Activated gamma-delta T cell treated with Interleukin-2 at 50 U/mL for 16 hours (primary cell): ENCODE measurements at places on chromosomes 2 and 18.

- no peak for DNase-seq
Measured at GRCh38 chr2:62857139-62857931, 151.8 kb downstream of the EHBP1 start.

DNA sequence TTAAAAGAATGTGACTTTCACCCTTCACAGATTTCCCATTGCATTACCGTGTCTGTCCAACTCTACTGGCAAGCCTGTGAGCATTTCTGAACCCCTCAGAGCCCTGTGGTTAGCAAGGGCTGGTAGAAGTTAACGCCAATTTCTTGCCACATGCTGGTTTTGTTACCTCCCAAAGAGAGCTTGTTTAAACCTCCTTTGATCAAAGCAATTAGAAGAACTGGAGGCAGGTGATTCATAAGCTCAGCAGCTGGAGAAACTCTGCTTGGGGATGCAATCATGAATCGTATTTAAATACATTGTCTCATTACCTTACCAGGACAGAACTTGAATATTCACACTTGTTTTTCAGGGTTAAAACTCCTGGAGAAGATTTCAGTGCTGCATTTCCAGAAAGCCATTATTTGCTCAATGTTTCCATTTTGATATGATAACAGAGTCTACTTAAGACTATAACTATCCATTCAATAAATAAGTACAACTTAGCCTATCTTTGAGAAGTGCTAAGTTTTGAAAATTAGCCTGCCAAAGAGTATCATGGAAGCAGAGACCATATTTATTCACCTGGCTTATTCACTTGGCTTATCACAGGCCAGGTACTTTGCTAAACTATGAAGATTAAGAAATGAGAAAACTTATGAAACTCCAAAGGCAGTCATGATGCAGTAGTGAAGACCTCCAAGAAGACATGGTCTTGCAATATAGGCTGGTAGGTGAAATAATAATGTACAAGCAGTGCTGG is 292.8 kb downstream of the INSIG2 start:
- DNase-seq = no peak

DNA sequence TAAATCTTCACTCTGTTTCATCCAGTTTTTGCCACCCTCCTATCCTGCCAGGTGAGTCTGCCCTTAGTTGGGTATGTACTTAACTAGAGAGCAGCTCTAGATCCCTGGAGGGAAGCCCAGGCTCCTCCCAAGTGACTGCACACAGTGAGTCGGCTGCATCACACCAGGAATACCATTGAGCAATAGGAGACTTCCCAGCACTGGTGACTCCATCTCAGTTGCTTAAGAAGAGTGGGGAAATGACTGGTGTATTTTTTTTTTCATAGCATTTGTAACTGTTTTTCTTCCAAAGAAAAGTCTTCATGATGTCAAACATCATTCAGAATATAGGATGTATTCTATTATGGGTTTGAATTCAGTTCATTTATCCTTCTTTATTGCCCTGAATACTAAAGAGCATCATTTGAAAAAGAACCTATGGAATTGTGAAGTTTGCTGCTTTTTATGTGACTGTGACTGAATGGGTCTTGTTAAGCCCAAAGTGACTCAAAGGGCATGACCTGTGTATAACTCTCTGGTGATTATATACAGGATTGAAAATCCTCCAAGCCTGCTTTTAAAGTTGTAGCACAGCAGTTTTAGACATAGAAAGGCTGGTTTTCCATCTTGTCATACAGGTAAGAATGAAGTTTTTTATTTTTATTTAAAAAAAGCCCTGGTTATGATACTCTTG is 84.3 kb downstream of the MAP3K20 start:
- DNase-seq = no peak

GRCh38 chr2:1736997-1737480 is 7.3 kb downstream of the PXDN start:
- DNase-seq = no peak

DNA sequence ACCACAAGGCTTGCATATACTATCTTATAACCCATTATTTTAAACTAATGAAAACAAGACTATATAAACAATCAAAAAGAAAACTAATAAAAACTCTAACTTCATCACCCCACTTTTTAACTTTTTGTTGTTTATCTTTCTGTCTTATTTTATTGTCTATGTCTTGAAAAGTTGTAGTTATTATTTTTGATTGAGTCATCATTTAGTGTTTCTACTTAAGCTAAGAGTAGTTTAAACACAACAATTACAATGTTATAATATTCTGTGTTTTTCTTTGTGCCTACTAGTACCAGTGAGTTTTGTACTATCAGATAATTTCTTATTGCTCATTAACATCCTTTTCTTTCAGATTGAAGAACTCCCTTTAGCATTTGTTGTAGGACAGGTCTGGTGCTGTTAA is 318.7 kb upstream of the ATP5MC3 start:
- no peak for DNase-seq

DNA sequence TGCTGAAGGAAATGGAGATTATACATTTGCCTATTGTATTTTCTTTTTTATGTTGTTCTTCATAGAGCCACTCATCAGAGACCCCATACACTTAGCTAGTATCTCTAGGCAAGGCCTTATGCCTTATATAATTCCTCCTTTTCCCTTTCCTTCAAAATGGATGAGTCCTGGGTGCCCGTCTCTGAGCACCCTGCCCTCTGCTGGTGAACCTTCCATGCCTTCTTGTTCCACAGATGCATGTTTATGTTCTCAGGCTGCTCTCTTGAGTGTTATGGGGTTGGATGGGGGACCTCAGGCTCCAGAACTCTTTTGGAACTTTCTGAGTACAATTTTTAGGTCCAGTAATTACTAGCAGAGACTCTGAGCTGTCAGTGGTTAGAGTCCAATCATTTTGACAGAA is 368.6 kb upstream of the SPRED2 start:
- DNase-seq = no peak

- DNase-seq = no peak
Measured at GRCh38 chr2:133948610-133949290, 305.1 kb upstream of the MGAT5 start.

GRCh38 chr2:208163489-208163888 is at the start of gene CRYGA:
CRYGA (minus strand) TSS chr2:208163589; CDS start chr2:208163556, 33 bp downstream.
- DNase-seq = no peak
